ENCODE measurements at places on chromosomes 4 and X. TPM values are rescaled to one million over a fixed set of nuclear protein-coding genes. Genes with fewer than 3 reads are reported as not detected.

NUDT10 gene
- total RNA-seq, result not detected

TSPAN5 gene
- total RNA-seq, result 1.7 TPM

DNA sequence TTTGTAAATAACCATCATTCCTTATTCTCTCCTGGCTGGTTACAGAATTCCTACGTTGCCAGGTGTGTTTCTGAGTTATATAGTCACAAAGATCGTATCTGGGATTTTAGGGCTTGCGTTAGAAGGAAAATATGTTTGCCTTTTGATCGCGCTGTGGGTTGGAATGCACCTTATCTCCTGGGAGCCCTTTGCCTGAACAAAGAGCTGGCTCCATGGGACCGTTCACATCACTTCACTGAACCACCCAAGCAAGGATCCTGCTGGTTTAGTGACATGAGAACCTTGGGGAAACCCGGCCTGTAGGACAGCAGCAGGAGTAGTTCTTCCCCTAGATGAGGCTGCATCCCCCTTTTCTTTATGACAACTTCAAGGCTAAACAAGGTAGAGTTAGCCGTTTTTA, 51.6 kb downstream of the RS1 start:
- DNase-seq, result no peak

DNA sequence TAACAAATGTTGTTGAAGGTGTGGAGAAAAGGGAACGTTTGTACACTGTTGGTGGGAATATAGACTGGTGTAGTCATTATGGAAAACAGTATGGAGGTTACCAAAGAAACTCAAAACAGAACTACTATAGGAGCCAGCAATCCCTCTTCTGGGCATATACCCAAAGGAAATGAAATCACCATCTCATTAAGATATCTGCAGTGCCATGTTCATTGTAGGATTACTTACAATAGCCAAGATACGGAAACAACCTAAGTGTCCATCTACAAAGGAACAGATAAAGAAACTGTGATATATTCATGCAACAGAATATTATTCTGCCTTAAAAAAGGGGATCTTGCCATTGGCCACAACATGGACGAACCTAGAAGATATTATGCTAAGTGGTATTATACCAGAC, 22.2 kb downstream of the APBB2 start:
- DNase-seq, result no peak

GRCh38 chr4:102586002-102586643, 85.0 kb downstream of the NFKB1 start:
- DNase-seq, result no peak

DNA sequence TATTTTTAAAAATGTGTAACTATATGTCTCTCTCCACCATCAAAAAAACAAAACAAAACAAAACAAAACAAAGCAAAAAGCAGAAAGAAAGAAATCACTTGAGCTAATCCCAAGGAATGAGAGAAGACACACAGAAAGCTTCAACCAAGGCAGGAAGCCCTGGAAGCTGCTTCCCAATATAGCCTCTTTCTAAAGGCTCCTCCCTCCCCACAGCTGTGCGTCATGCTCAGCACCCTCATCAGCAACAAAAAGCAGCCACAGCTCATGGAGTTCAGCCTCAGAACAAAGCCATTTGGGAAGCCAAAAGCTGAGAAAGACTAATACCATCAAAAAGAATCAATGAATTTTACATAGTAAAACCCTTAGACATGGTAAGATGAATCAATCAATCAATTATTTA, 501.6 kb upstream of the SMIM31 start:
- no peak for DNase-seq

- DNase-seq, result peak; percentile 39
Measured at GRCh38 chrX:153944140-153944799, at the start of gene RENBP. Gene RENBP (minus strand): TSS chrX:153944643. CDS start chrX:153944610, 33 bp downstream.

- no peak for DNase-seq
Measured at GRCh38 chr4:103193457-103193856, 4.7 kb downstream of the CENPE start.

DNA sequence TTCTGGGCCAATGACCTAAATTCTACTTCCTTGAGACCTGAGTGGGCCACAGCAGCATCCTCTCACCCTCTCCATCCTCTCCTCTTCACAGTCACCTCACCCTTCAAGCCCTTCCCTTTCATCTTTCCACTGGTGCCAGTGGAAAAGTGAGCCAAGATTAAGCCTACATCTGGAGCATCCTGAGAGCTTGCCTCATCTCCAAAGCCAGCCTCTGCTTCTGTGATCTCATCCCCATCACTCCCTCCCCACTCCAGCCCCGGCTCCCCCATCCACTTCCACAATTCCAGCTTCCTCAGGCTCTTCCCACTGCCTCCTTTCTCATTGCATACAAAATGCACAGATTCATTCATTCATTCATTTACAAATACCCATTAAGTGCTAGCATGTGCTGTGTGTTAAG, 10.1 kb upstream of the RASL11B start:
- DNase-seq, result no peak

GRCh38 chrX:149471397-149471796, 33.7 kb downstream of the IDS start:
- DNase-seq, result no peak

DNA sequence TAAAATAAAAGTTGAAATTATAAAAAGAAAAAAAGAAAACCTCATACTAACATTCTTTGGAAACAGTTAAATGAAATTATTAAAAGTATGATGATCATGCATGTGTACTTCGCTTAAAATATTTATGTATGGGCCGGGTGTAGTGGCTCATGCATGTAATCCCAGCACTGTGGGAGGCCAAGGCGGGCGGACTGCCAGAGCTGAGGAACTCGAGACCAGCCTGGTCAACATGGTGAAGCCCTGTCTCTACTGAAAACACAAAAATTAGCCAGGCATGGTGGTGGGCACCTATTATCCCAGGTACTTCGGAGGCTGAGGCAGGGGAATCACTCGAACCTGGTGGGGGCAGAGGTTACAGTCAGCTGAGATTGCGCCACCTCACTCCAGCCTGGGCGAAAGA, 952.2 kb upstream of the FTHL17 start:
- DNase-seq, result no peak

FGFR3 gene
- total RNA-seq, result 2.4 TPM

DNA sequence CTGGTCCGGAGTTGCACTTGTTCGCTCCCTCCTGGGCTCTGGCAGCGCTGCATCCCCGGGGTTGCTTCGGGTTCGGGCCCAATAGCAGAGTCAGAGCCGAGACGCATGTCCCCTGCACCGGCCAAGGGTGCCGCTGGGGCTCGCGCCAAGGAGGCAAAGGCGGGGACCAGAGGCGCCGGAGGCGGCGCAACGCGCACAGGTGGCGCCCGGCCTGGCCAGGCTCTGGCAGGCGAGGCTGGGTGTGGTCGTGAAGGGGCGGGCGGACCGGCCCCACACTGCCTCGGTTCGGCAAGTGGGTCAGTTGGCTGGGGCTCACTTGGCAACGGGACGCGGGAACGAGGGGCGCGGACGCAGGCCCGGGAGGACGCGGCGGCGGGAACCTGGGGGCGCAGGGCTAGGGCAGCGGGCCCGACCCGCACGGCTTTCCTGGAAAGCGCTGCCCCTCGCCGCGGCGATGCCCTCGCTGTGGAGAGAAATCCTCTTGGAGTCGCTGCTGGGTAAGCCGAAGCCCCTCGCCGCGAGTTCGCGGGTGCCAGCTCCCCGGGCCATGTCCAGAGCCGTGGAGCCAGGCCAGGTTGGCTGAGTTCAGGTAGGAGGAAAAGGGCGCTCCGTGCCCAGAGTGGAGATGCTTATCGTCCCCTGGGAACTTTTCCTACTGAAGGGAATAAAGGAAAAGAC, at the start of gene CWH43:
Gene CWH43 (plus strand): TSS at position 300 of the 678 bp plus-strand sequence. CDS start 155 bp downstream, at position 455.
- no peak for DNase-seq

DTHD1 gene
- total RNA-seq, result not detected

- DNase-seq, result no peak
Measured at GRCh38 chr4:73447671-73448070, 11.7 kb downstream of the AFP start.

- no peak for DNase-seq
Measured at GRCh38 chr4:29756966-29757365, 963.2 kb upstream of the PCDH7 start.

DNA sequence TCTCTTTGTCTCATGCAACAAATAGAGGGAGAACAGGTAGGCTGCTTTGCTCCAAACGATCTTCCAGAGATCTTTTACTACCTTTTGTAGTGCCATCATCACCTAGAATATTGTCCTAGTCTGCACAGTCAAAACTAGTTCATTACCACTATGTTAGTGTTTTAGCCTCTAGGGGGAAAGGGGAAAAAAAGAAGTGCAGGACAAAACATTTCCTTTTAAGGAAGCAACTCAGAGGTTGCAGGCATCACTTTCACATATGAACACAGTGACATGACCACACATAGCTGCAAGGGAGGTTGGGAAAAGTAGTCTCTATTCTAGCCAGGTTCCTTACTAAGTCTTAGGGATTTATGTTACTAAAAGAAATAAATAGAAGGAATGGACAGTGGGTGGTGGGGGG, 39.3 kb upstream of the RAP2C start:
- DNase-seq, result no peak

DNA sequence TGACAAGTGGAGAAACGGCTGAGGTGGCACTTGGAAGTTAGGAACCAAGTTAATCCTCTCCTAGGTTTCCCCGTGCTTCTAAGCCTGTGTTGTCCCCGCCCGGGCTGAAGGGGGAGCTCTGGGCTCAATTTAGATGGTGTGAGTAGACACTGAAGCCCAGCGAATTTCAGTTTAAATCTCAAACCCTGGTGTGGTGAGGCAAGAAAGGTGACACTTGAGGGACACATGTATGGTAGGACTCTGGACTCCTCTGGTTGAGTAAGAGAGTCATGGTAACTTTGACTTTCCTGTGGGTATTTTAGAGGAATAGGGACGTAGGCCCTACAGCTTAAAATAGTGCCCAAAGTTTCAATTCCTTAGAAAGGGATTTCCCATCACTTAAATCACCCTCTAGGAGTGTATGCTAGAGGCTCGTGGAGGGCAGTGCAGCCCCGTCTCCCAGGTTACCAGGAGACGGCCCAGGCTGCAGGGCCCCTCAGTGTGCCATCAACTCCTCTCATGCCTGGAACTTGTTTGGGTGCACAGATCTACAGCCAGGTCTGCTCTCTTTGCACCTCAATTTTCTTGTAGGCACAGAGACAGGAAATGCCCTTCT, 24.0 kb downstream of the HAND2 start:
- peak; percentile 66 for DNase-seq

DNA sequence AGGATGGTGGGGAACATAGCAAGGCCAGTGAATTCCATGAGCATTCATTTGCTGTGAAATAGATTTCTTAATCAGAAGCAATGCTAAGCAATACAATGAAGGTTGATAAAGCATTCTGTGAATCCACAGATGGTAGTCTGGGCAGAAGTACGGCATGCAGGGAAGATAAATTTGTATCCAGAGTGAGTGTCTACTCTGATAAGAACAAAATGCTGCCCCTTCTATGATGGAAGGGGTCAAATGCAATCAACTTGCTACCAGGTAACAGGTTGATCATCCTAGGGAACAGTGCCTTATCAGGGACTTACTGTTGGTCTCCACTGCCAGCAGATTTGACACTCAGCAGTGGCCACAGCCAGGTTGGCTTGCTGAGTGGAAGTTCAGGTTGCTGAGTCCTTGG, 189.4 kb downstream of the MAB21L2 start:
- no peak for DNase-seq

SLC26A1 gene
- total RNA-seq, result not detected

DNA sequence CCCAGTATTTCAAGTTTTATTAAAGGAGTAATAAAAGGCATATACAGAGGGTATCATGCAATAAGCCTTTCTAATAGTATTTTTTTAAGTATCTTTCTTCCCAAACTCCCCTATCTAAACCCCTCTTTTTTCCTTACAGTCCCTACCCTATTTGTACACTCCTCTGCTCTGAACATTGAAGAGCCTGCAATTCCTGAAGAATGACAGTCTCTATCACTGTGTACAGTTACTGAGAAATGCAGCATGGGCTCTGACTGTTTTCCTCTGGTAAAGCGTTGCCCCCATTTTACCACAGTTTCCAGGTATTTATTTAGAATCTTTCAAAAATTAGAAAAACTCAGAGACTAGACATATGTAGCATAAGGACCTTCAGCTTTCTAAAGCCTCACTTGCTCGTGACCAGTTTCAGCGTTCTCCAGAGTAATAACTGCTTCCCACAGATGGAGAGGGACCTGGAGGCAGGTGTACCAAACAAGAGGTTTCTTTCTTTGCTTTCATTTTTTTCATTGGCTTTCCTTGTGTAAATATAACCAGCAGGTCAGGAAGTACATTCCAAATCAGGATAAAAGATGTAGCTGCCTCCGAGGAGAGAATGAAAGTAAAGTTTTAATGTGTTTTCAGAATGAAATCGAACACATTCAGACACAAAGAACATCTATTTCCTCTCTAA, 230.8 kb downstream of the CFAP299 start:
- no peak for DNase-seq

DNA sequence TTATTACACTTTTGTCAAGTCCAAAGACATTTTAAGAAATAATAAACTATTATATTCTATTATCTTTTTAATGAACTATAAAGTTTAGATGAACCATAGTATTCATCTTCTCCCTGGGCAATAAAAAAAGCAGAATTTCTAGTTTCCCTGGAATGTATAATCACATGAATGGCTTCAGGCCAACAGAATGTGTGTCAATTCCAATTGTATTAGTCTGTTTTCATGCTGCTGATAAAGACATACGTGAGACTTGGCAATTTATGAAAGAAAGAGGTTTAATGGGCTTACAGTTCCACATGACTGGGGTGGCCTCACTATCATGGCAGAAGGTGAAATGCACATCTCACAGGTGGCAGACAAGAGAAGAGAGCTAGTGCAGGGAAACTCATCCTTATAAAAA, 70.7 kb upstream of the ANXA10 start:
- no peak for DNase-seq

GRCh38 chr4:126106658-126107057, 791.9 kb downstream of the FAT4 start:
- DNase-seq, result no peak

- DNase-seq, result no peak
Measured at GRCh38 chrX:49947781-49948180, 25.4 kb downstream of the CLCN5 start.

DNA sequence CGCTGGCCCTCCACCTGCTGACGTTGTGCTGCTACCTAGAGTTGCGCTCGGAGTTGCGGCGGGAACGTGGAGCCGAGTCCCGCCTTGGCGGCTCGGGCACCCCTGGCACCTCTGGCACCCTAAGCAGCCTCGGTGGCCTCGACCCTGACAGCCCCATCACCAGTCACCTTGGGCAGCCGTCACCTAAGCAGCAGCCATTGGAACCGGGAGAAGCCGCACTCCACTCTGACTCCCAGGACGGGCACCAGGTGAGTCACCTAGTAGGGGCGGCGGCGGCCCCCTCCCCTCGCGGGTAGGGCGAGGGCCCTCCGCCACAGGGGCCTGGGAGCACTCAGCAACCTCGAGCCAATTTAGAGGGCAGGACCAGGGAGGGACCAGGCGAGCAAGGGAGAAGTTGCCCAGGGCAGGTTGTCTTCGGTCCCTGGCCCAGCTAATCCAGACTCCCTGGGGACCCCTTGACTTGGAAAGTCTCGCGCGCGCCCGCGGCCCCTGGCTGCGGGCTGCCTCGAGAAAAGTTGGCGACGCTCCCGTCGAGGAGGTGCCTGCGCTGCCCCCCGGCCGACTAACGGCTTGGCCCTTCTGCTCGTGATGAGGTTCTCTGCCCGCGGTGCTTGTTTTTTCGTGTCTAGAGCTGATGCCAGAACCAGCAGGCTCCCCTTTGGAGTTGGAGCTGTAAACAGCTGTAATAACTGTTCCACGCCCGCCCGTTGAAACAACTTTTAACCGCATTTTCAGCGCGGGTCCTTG, 717 bp downstream of the EDA start:
- DNase-seq, result peak; percentile 27

Measured in heart right ventricle (tissue), 16 donors.